ENCODE measurements at places on chromosomes 7 and 10.
A peak's percentile ranks its signal among the peaks of the same experiment; 100 is the strongest.

- DNase-seq: no peak
Observed at GRCh38 chr10:121490871-121491519, 107.2 kb downstream of the FGFR2 start.

GRCh38 chr10:11175823-11176243 is 158.2 kb downstream of the CELF2 start:
- no peak for DNase-seq

DNA sequence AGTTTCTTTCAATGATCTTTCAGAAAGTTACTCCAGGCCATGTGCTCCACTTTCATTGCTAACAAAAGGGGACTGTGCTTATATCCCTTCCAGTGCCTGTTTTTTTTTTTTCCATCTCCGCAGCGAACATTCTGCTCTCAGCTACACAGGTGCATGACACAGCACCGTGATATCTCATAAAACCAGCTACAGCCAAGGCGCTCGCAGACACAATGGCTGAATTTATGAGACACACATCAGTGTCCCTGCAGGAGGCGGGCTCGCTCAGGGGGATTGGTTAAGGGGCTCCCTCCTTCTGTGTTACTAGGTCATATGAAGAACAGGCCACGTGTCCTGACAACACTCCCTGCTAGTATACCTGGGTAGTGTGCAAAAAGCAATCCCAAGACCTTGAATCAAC is 245.5 kb downstream of the SKAP2 start:
- no peak for DNase-seq

DNA sequence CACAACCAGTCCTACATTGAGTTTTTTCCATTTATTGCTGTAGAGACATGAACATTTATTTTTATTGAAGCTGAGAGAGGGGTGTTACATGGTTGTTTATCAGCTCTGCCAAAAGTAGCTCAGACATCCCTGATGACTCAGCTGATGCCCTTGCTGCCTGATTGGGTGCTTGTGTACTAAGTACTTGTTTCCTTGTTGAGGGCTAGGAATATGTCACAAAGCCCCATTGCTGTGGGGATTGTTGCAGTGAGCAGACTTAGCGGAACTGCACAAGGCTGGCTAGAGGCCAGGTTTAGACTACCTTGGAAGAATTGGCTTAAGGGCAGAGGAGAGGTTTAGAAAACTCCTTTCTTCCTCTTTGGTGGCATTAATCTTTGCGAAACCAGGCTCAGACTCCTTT is 110.6 kb downstream of the AUTS2 start:
- peak; percentile 38 for DNase-seq

GRCh38 chr10:11831520-11831951 is 8.4 kb downstream of the PROSER2 start:
- DNase-seq: no peak

DNA sequence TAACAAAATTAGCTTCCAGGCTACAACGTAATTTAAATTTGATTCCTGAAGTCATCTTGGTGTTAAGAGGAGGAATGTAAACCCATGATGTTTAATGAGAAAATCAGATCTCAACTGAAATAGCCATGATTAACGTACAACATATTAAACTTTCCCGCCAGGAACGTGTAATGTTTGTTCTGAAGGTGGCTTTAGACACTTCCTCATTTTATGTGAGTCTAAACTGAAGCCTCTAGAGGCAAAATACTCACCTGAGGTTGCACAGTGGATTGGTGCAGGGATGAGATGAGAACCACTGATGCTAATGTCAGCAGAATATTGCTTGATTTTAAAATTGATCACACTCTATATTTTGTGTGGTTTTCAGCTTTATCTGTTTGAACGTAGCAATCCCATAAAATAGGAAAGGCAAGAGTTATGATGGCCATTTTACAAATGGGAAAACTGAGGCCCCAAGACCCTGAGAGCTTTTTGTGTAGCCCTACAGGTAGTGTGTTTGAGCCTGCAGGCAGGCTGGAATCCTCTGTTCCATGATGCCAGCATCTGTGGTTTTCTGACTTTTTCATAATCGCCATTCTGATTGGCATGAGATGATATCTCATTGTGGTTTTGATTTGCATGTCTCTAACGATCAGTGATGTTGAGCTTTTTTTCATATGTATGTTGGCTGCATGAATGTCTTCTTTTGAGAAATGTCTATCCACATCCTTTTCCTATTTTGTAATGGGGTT is 243.7 kb upstream of the BMPER start:
- no peak for DNase-seq

- DNase-seq: no peak
Observed at GRCh38 chr10:131573256-131573655, 261.7 kb upstream of the TCERG1L start.

DNA sequence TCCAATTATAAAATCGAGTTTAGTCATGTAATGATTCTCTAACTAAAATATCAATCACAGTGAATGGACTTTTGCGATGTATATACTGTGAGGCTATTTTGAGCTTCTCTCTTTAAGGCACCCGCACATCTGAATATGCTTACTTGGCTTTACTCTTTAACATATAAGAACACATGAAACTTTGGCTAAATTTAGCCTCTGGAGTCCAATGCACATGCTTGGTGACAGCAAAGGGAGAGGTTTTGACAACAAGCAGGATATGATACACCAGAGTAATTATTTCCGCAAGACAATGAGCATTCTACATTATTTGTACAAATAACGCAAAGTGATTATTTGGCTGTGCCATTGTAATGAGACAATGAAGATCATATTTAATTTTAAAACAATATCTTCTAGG is 72.4 kb downstream of the ARID5B start:
- DNase-seq: peak; percentile 56

- no peak for DNase-seq
Observed at GRCh38 chr7:46286957-46287356, 365.9 kb upstream of the IGFBP3 start.

DNA sequence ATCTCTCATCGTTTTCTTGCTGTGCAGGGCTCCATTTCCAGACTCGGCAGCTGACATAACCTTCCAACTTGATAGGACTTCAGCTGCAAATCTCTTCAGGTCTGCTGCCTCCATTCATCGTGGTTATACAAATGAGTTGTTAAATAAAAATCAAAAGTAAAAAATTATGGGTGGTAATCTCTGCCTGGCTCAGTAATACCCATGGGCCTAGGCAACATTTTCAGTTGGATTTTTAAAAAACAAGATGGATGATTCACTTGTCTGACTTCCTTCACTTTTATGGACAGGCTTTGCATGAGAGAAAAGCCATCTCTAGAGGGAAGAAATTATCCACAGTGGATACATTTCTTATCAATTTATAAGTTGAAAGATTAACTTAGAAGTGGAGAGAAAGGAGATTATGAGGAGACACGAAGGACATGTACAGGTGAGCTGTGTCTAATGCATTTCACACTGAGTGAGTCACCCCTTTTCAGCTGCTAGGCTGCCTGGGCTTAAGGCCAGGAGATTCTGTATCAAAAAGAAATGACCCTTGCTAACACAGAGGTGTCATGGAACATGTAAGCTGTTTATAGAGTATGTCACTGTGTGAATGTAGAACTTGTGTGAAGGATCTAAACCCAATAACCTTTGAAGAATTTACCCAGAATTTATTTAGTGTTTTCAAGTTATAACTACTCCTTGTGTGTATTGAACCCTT is 495.1 kb downstream of the AUTS2 start:
- no peak for DNase-seq

DNA sequence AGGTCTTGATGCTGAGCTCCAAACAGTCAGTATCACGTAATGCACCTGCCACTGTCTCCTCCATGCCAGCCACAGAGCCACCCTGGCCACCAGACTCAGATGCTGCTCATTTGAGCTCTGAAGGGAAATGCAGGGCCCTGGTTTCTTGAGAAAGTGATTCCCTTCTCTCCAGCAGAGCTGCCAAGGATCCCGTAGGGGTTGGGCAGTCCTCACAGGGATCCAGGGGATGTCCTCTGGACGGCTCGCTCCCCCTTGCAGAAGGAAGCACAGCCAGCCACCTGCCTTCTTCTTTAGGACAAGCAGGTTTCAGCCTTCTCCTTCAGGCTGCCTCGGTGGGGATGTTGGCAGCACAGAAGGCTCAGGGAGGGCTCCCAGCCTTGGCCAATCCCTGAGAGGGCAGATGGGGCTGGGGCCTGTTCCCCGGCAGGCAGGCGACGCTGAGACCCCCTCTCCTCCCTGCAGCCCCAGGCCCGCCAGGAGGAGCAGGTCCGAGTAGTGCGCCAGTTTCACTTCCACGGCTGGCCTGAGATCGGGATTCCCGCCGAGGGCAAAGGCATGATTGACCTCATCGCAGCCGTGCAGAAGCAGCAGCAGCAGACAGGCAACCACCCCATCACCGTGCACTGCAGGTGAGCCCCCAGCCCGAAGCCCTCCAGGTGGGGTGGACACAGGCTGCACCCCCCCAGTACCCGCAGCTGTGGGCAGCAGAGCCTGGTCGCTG is 48.9 kb downstream of the MKI67 start:
- DNase-seq: no peak

DNA sequence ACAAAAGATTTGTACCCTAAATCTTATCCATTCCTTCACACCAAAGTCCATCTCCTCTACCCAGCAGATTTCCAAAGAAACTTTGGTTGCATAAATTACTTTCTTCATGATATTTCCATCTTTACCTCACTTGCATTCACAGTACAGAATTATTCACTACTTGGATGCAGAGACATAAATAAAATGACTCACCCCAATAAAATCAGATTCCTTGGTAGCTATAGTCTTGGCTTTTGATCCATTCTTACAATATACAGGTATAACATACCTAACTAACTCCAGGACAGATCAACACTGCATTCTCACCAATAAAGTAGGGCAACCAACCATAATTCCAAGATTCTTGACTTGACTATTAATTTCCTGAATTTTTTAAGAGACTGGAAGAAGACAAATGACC is 815.1 kb downstream of the MAGI2 start:
- DNase-seq: no peak

DNA sequence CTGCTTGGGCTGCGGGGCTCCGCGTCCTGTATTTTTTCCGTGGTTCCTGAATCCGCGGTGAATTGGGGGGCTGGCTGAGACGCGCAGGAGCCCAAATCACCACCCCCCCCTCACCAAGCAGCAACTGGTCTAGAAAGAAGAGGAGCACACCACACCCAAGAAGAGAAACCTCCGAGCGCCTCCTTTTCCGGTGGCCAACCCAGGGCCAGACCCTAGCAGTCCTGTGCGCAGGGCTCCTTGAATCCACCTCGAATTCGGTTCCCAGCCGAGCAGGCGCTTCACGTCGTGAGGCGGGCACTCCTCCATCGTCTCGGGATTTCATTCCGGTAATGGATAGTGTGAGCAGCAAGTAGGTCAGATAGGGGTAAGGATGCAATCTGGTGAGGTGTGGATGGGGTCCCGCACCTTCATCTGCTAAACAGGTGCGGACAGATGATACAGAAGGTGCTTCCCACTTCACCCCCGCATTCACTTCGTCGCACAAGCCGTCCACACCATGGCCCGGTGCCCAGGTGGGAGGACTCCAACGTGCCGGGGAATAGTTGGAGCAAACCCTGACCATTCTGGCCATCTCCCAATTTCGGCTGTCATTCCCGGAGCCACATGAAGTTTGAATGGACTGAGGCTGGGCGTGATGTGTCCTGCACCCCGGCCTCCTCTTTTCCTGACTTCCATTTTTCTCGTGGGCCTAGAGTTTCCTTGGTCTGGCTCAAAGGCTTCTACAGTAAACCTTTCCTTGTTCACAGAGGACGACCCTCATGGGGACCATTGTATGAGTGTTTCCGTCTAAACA is 19.8 kb upstream of the ZNF273 start:
- DNase-seq: no peak

GRCh38 chr7:152987656-152988055 is 228.1 kb downstream of the ACTR3B start:
- DNase-seq: no peak

DNA sequence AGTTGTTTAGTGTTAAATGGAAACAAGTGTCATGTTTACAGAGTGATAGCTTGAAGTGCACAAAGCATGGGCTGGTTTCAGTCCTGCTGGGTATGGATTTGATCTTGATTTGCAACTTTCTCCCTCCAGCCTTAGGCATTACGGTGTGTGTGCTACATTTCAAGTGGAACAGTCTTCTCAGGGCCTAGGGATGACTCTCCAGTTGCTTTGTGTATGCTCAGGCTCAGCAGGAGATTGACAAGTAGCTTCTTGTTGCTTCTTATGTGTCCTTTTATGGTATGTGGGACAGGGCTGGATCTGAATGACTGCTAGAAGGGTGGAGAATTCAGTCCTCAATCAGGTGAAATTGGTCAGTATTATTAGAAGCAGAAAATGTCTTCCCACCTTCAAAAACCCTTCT is 51.3 kb upstream of the PLEKHA1 start:
- no peak for DNase-seq

DNA sequence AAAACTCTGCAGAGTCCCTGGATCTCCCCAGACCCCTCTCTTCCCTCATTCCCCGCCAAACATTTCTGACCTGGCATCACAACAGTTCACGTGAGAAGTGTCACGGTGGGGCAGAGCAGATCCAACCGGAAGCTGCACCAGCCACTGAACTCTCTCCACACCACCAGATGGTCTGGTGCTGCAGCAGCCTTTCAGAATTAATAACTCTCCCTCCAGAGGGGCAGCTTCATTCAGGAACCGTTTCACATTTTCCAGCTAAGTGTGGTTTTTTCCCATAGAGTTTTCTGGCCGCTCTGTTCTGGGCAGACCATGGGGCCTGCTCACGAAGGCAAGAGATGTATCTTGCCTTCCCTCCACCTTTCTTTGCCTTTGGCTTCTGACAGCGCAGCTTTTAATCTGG is 486.7 kb upstream of the GALNT17 start:
- DNase-seq: no peak

GRCh38 chr7:98569691-98570337 is 47.3 kb upstream of the NPTX2 start:
- peak; percentile 49 for DNase-seq

All from fibroblast of pulmonary artery (primary cell).